Progenitor cell of endocrine pancreas (in vitro differentiated cells): ENCODE measurements at places on chromosomes 2 and 18. TPM values are rescaled to one million over a fixed set of nuclear protein-coding genes. Genes with fewer than 3 reads are reported as not detected.

FRZB gene
- total RNA-seq = 38.2 and 45.5 TPM in 2 replicates

DNA sequence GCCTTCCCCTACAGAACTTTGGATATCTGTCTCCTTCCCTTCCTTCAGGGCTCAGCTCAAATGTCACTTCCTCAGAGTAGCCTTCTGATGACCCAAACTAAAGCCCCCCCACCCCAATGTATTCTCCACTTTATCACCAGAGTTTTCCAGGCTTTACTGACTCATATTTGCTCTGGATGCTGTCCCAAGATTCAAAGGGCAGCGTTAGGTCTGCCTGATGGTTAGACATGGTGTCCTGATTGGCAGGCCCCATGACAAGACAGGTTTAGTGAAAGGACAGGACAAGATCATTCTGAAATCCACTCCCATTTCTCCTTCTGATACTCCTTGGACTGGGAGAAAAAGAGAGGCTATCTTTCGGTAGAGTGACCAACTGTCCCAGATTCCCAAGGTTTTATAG is 22.6 kb upstream of the RPIA start:
- no peak for DNase-seq

OTOF gene
- 0.11 and 0.22 TPM in 2 replicates for total RNA-seq

GRCh38 chr2:225998653-225999052 is 599.1 kb downstream of the NYAP2 start:
- no peak for DNase-seq

- DNase-seq = no peak
Observed at GRCh38 chr2:12923907-12924610, 207.3 kb downstream of the TRIB2 start.

ADAM23 gene
- 16.0 and 19.9 TPM in 2 replicates for total RNA-seq

DNA sequence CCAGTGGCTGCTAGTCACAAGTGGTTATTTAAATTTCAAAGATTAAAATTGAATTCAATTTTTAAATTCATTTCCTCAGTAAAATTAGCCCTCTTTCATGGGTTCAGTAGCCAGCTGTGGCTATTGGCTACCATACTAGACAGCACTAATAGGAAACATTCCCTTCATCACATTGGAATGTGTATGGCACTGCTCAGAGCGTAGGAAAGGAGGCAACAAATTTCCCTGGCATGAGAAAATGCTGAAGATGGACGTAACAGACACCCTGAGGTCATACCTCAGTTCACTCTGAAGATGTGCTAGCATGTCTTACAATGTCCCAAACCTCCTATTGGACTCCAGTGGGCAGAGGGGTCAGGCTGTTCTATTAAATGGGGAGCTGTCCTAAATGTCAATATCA is 96.4 kb downstream of the C1QL2 start:
- DNase-seq = no peak

- peak; percentile 18 for DNase-seq
Observed at GRCh38 chr2:198374375-198375082, 570.1 kb downstream of the PLCL1 start.

GRCh38 chr2:199457147-199458008 is at the start of gene SATB2:
Gene SATB2, minus strand, starts transcription at chr2:199457939. Its CDS starts 1,902 bp downstream, at chr2:199456037.
- DNase-seq = peak; percentile 30

DNA sequence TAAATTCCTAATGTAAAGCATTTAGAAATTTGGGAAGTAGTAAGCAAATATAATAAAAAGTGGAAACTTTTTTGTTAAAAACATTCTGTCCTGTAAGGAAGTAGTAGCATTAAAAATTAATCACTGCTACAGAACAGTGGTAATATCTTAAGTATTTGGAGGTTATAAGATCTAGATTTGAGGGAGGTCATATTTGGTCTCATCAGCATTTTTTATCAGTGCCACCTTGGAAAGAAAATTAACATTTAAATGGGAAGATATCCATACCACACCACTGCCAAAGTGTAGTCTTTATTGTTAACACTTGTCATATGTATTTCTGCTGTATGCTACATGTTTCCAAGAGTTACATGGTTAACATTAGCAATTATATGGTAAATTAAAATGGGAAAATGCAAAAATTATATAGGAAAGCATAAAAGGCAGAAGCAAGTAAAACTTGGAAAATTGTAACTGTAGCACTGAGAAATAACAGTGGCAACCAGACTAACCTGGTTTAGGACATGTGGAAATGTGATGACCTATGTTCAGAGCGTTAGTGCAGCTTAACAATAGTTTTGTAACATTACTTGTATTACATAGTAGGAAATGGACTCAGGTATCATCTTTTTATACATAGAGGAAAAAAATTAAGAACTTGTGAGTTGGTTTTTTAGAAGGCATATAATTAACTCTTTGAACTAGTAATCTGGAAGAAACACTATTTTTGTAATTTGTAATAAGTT is 47.2 kb downstream of the CLIP4 start:
- no peak for DNase-seq

- no peak for DNase-seq
Observed at GRCh38 chr18:50283469-50284209, 2.3 kb upstream of the MBD1 start.

GRCh38 chr2:198277181-198277580 is 472.8 kb downstream of the PLCL1 start:
- DNase-seq = no peak

MAP3K19 gene
- not detected in 2 replicates for total RNA-seq

DNA sequence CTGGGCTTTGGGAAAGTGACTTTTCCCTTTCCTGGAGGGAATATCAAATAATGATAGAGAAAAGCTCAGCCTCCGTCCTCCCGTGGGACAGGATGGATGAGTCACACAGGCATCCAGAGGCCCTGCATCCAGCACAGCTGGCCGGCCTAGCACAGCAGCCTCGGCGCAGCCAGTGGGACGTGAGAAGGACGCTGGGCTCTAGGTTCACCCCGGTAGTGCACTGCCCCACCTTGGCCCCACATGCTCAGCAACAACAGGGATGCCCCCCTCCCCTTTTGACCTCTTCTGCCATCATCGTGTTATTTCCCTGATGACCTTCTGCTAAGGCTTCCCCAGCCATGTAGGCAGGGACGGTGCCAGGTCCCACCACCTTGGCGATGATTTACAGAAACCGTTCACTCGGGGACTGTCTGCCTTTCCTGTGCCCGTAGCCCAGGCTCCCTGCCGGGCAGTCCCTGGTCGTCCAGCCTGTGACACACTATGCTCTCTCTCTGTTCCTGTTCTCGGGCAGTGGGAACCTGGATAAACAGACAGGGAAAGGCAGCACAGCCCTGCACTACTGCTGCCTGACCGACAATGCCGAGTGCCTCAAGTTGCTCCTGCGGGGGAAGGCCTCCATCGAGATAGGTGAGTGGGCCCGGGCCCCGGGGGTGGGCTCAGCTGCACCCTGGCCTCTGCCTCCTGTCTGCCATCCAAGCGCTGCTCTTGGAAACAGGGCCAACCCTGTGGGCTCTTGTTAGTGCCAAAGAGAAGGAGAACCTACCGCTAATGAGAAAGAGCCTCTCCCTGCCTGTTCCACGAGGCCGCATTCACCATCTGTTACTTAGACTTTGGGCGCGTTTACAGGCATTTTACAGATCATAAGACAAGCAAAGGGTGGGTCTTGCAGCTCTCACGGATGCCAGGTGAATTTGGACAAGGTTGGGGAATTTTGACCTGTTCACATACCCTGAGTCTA is 44.6 kb downstream of the ITGB1BP1 start:
- DNase-seq = no peak

- no peak for DNase-seq
Observed at GRCh38 chr2:105309147-105309545, 20.4 kb downstream of the TGFBRAP1 start.

- no peak for DNase-seq
Observed at GRCh38 chr2:122300758-122301157, 545.3 kb downstream of the TSN start.

- no peak for DNase-seq
Observed at GRCh38 chr2:165818920-165819319, 24.9 kb upstream of the GALNT3 start.
